Amniotic epithelial cell (primary cell): ENCODE measurements at places on chromosomes 2 and 18.
A peak's percentile ranks its signal among the peaks of the same experiment; 100 is the strongest.

- no peak for DNase-seq
Observed at GRCh38 chr2:166031054-166031453, 77.5 kb upstream of the TTC21B start.

DNA sequence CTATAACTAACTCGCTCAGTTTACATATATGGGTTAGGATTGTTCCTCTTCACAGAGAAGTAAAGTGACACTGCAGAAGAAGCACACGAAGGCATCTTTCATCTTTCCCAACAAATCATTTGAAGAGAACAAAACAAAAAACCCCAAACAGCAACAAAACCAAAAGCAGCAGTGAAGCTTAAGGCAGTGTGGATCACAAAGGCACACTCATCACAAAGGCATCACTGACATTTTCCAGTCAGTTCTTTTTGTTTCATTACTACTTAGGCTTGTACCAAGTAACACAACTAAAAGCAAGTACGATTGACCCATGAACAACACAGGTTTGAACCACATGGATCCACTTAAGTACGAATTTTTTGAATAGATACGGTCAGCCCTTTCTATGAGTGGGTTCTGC lies 75.7 kb downstream of the RNF152 start:
- DNase-seq: no peak

DNA sequence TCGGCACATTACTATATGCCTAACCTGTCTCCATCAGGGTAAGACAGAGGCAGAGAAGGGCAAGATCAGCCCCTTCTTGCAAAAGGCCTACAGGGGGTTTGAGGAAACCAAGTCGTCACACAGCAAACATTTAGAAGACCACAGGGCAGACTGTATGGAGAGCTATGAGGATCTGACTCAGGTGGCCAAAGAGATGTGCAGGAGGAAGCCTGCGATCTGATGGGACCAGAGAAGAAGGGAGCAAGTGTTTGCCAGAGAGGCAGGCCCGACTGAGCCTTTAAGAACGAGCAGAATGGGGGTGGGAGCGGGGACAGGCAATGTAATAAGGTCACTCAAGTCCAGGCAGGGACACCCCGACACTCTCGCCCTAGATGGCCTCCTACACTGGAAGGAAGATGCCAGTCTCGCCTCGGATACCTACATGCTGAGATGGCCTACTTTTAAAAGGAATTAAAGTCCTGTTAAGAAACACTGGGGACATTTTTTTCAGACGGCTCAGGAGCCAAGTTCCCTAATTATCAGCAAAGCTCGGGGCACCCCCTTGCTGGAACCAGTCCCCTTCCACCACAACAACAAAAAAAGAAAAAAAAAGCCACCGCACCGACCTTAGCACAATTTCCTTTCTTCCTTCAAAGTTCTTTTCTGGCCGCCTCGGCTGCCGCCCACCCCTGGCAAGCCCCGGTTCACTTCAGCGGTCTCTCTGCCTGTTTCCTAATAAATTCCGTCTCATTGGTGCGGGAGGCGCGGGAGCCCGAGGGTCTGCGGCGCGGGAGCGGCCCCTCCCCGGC lies 1.5 kb downstream of the SFXN5 start:
- no peak for DNase-seq

DNA sequence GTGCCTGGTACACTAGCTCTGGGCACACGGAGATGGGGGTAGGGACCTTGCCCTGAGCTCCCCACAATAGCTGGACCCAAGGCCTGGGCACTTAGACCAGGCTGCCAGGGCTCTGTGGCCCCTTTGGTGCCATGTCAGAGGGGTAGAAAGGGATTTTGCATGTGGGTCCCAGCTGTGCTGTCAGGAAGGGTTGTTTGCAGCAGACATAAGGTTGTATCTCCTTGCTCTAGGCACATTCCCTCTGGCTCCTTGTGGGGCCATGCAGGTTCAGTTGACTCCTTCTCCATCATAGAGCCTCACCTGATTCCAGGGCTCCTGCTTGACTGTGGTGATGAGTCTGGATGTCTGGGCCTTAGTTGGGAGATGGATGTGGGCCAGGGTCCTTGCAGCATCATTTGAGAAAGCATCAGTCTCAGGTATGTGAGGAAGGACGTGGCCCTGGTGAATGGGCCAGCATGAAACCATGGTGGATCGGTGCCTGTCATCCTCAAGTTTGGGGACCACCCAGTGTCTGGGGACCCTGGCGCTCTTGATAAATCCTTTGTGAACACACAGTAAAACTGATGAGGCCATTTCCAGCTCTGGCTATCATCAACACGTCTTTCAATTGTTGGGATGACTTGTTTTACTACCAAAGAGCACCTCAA lies 461.9 kb upstream of the HS6ST1 start:
- no peak for DNase-seq

DNA sequence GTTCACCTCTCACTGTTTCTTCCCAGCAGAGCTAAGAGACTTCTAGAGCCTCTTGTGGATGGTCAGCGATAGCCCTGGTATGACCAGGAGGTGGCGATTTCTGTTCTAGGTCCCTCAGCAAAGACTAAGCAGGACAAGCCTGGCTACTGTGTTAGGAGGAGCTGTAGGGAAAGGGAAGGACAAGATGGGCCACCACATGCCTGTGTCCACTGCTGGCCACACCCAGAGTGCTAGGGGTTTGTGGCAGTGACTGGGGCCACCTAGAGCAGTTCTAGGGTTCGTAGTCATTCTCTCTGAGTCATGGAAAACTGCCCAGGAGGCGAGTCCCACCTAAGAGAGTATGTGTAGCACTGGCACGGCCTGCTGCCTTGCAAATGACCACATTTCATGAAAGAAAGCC lies 179.4 kb downstream of the ALPK2 start:
- no peak for DNase-seq

GRCh38 chr18:76099931-76100457 lies 395.0 kb downstream of the ZNF516 start:
- no peak for DNase-seq

GRCh38 chr2:207385903-207386302 lies 143.9 kb upstream of the CREB1 start:
- DNase-seq: peak; percentile 65

DNA sequence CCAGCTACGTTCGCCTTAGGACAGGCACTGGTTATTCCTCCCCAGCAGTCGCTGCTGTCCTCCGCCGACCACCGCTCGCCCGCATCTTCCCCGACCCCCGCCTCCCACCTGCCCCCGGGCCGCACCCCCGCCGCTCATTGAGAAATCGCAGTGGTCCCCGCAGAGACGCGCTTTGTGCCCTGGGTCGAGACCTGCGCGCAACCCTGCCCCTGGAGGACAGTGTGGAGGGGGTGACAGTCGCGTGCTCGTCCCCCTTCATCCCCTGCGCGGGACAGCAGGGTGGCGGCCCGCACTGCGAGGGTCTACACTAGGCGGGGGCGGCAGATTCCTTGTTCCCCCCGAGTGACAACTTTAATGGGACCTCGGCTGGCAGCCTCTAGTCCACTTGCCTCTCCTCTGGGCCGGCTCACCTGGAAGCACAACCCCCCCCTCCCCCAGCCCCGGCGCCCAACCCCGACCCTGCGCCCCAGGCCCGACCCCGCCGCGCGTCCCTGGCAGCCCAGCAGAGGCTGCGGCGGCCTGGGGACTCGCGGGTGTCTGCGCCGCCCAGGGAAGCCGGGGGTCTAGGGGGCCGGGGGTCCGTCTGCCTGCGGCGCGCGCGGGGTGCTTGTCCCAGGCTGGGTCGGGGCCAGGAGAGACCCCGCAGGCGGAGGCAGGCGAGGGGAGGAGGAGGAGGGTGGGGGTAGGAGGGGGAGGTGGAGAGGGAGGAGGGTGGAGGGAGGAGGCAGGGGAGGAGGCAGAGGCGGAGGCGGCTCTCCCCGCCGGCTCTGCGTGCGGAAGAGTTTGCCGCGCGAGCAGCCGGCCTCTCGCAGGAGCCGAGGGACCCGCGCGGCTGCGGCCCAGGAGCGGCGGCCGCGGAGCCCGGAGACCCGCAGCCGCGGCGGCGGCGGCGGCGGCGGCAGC lies at the start of gene NPAS2:
NPAS2 (plus strand) TSS at position 770 of the 903 bp plus-strand sequence. CDS start 84,616 bp downstream, outside the sequence.
- DNase-seq: peak; percentile 68

GRCh38 chr2:38830526-38831159 lies 45.1 kb downstream of the DHX57 start:
- DNase-seq: no peak
